Epithelial cell of umbilical artery (primary cell): ENCODE measurements at places on chromosomes 11 and 22. TPM values are rescaled to one million over a fixed set of nuclear protein-coding genes. Genes with fewer than 3 reads are reported as not detected.

Gene ZNF214
- 1.9 and 3.5 TPM in 2 replicates for total RNA-seq

Gene ALDH3B2
- not detected in 2 replicates for total RNA-seq

Gene WNT7B
- under 0.01 TPM in 1 of 2 replicates, not detected in the other for total RNA-seq

Gene OR5AP2
- total RNA-seq, result not detected in 2 replicates

Gene HOATZ
- not detected in 2 replicates for total RNA-seq
